ENCODE measurements at places on chromosomes 4 and X.

- DNase-seq = no peak
Observed at GRCh38 chrX:77415161-77415560, 32.0 kb upstream of the FGF16 start.

- DNase-seq = no peak
Observed at GRCh38 chrX:14922437-14922836, 49.2 kb downstream of the MOSPD2 start.

DNA sequence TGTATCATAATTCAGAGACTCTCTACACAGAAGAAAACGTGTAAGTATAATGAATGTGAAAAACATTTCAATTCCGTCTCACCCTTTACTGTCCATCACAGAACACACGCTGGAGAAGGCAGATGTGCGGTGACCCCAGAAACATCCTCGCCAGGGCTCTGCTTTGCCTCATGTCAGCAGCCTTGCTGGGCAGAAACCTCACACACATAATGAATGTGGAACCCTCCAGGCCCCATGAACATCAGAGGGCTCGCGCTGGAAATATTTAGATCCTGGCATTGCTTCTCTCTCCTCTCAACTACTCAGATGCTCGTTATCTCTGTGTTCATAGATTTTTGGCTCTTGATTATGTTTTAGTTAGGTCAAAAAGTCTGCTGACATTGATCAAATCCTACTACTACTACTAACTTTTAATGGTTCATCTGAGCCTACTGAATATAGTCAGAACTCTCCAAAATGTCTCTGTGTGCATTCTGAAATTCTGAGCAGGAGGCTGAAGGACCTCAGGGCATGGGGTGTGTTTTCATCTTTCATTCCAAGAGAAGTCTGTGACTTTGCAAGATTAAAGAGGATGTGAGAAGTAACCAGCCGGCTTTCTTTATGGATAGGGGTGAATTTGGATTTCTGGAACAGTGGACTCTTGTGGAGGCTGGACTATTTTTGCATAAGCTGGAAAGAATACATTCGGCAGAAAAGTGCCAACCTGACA, 27.0 kb downstream of the SMIM43 start:
- DNase-seq = no peak

GRCh38 chrX:117713411-117713810, 403.2 kb downstream of the KLHL13 start:
- DNase-seq = no peak

DNA sequence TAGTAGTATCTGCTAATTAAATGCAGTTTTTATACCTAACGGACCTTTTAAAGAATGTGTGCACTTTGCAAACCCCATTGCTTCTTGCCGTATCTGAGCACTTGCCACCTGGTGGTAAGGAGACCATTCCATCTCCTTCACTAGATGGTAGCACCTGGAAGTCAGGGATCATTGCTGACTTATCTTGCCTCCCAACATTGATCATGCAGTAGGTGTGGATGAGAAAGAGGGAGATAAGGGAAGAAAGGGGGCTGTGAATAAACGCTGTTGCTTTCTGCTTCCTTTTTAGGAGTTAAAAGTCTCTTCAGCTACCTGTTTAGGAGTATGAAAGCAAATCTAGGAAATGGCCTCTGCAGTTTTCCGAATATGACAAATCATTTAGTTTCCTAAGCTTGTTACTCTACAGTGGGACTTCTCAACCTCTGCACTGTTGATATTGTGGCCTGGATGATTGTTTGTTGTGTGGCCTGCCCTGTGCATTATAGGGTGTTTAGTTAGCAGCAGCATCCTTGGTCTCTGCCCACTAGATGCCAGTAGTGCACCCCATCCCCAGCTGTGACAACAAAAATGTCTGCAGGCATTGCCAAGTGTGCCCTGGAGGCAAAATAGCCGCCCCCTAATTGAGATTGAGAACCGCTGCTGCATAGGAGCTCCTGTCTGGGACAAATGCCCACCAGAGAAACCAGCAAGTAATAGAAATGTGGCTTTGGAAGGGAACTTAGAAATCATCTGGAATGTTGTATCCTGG, 38.8 kb downstream of the GAB1 start:
- no peak for DNase-seq

GRCh38 chr4:76673362-76673761, 224.6 kb downstream of the SOWAHB start:
- DNase-seq = no peak

DNA sequence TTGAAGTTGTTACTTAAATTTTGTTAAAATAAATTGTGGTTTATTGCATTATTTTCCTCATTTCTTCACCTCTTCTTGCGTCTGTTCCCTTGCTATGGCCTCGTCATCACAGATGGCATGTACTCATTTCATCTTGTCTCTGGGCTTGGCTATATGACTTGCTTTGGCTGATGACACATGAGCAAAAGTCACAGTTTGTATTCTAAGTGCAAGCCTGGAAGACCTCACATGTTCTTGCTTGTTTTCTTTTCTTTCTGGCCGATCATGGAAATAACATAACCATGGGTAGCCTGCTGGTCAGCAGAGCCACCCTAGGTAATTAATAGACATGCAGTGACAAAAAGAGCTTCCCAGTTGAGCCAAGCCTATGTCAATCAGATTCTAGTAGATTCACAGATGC, 527.9 kb downstream of the SPRY1 start:
- DNase-seq = no peak

DNA sequence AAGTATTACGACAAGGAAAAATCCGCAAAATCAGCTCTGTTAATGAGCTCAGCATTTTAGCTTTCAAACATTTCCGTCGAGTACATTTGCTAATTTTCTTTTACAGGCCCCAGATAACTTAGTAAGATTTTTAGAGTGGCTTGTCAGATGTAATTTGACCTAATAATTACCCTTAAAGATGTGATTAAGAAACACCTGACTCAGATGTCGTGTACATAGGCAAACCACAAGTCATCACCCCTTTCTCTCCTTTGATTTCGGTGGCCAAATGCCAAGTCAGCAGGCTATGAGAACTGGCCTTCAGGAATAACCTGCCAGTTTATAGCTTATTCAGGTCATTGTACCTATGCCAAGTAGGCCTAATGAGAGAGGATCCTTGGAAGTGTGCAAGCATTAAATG, 369.6 kb downstream of the PCDH7 start:
- no peak for DNase-seq

- no peak for DNase-seq
Observed at GRCh38 chr4:105192474-105192873, 45.8 kb downstream of the TET2 start.

GRCh38 chr4:26268246-26268645, 52.6 kb upstream of the RBPJ start:
- no peak for DNase-seq

DNA sequence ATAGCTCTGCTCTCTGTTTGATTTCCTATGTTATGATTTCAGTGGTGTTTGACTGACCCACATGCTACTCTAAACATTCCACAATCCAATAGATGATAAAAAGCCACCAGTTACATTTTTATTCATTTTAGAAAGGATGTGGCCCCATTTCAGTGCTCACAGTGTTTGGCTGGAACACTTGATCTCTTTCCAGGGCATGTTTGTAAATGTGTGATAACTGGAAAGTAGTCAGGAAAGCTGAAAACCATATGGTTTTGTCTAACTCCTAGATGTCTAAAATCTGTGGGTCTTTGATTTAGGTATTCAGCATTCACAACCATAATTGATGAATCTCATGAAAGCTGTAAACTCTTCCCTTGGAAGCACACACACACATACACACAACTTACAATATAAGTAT, 904.9 kb upstream of the AGA start:
- DNase-seq = no peak

DNA sequence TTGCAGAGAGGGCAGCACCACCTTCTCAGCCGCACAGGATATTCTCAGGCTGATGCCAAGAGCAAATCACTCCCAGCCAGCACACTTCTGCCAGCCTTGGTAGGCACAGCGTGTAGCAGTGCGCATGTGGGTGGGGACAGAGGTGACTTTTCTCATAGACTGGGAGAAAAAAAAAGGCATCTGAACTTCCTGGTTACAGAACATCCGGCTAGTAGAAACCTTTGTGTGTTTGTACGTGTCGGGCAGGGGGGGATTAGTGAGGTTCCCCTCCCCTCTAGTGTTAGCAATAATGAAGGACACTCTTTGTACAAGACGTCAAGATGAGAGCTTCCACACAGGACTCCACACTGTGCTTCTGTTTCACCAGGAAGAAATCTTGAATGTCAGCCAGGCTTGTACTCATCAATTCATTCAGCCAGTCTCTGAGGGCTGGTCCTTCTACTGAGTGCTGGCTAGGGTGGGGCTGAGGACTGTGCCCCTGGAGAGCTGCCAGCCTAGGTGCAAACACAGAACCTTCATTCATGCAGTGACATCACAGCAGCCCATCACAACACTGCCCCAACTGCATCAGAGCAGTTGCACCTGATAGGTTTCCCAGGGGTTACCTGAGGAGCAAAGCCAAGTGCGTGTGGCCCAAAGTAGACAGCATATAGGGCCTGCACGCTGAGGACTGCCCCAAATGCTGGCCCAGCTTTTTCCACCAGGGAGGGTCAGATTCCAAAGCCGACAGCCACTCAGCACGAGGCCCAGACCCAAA, 34.7 kb downstream of the SLC25A5 start:
- DNase-seq = no peak

DNA sequence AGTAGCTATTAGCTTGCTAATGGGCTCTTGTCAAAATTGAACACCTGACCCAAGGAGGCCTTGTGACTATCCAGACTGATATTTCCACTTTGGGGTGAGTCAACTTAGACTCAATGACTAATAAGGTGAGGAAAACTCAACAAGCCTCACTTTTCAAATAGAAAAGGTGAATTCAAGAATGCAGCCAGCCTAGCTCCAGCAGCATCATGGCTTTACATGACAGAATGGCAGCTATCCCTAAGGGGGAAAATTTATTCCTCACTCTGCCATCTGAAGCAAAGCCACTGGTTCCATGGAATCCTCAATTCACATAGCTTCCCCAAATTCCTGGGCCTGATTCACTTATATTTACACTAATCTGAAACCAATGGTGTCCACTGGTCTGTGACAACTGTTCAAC, 29.1 kb upstream of the RAB9B start:
- DNase-seq = no peak

- DNase-seq = no peak
Observed at GRCh38 chr4:186840222-186840701, 116.6 kb upstream of the FAT1 start.

GRCh38 chrX:130174937-130175336, 3.2 kb downstream of the RAB33A start:
- DNase-seq = no peak

- peak; percentile 84 for DNase-seq
Observed at GRCh38 chr4:2281575-2282343, 19.9 kb upstream of the MXD4 start.

DNA sequence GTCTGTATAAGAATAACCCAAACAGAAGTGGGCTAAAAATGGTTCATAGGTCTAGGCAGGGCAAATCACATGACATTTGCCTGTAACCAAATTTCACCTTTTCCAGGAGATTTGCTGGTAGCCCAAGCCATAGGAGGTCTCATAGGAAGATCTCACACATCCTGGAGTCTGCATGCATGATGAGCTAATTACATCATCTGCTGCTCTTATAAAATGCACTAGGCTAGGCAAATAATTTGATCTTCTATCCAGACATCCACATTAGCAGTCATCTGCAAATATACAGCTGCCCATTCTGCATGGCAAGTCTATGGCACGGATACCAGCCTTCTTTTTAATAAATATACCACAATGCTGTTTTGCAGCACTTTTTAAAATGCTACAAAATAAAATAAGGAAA, 87.2 kb downstream of the MAPK10 start:
- DNase-seq = no peak

DNA sequence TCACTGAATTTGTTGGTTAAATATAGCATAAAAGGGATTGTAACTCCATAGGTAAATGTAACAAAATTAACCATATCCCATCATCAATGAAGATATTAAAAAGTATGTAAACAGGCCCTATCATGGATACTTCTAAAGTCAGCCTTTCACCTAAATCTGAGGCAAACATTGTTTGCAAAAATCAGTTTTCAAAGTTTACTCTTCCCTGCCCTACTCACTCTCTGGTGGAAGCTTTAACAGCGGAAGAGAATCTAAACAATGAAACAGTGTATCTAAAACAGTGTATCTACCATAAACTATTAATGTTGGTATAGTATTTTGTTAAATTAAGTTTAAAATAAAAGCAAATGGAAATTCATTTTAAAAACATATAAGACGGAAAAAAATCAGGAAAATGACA, 21.1 kb downstream of the SMIM14 start:
- DNase-seq = no peak

DNA sequence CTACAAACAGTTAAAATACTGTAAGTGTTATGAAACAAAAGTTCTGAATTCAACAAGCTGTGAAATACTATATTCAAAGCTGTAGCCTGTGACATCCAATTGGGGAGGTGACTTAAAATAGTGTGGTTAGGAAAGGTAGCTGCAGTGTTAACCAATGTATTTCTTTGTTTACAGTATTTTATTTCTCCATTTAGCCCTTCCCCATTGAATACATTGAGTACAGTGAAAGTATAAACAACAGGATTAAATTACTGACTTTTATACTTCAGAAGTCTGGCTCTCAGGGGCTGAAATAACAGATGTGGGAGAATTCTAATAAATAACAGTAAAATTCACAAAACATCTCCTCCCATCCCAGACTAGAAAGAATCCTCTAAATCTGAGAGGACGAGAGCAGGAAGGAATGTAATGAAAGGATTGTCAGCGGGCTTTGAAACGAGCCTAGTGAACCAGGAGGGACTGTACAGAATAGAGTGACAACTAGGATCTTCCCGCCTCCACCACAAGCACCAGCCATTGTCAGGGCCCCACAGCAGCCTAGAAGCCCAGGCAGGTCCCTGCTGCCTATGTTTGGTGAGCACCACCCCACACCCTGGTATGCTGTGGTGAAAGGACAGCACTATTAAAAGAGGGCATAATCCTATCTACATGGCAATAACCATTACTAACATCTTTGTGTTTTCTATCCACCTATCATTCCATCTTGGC, 73.7 kb downstream of the SPCS3 start:
- DNase-seq = no peak

DNA sequence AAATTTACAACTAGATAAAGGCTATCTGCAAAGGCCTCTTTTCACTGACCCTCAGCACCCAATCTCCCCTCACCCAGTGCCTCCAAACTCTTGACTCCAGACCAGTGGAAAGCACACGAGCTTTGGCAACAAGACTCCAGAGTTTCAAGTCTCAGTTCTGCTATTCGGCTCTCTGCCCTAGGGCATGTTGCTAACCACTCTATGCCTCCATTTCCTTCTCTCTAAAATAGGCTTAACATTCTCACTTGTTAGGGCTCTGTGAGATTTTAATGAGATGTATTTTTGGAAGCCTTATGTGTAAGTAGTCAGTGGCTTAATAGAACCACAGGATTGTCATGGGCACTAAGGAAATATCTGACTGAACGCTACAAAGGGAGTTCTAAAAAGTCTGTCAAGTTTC, 116.5 kb upstream of the IQCM start:
- no peak for DNase-seq

GRCh38 chr4:137529432-137529831, 2.9 kb downstream of the PCDH18 start:
- DNase-seq = no peak

GRCh38 chrX:28659269-28659668, 72.0 kb downstream of the IL1RAPL1 start:
- DNase-seq = no peak

- no peak for DNase-seq
Observed at GRCh38 chr4:42676066-42676951, 19.4 kb upstream of the ATP8A1 start.
